ENCODE measurements at places on chromosomes 5 and 9.

GRCh38 chr9:100595391-100596199 lies 17.7 kb downstream of the CAVIN4 start:
- DNase-seq: no peak

GRCh38 chr9:118401546-118401945 lies 697.3 kb downstream of the TLR4 start:
- DNase-seq: no peak

GRCh38 chr9:15642369-15642962 lies 89.6 kb downstream of the CCDC171 start:
- DNase-seq: peak; percentile 8

DNA sequence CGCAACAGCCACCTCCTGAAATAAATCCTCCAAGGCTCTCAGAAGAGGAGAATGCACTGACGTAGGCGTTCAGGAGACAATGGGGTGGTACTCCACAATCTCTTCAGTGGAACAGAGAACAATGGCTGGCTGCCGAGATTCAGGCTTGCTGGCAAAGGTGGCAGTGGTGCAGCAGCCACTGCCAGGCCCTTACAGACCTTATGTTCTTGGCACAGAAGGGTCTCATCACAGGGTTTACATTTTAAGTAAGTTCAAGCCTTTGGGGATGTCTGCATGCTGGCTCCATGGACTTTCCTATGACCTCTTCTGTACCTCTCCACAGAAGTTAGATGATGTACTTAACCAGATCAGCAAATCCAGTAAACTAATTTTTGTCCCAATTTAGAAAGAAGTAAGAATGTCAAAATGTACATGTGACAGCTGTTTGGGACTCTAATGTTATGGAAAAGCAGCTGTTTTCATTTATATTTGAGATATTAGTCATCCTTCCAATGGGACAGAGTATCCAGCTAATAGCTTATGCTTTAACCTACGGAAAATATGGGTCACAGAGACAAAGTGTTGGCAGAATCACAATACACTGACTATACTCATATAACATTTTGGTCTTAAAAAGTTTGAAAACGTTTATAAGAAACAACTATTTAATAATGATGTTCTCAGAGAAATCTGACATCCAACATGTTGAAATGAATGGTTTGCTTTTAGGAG lies 180.9 kb downstream of the MAPKAP1 start:
- no peak for DNase-seq

DNA sequence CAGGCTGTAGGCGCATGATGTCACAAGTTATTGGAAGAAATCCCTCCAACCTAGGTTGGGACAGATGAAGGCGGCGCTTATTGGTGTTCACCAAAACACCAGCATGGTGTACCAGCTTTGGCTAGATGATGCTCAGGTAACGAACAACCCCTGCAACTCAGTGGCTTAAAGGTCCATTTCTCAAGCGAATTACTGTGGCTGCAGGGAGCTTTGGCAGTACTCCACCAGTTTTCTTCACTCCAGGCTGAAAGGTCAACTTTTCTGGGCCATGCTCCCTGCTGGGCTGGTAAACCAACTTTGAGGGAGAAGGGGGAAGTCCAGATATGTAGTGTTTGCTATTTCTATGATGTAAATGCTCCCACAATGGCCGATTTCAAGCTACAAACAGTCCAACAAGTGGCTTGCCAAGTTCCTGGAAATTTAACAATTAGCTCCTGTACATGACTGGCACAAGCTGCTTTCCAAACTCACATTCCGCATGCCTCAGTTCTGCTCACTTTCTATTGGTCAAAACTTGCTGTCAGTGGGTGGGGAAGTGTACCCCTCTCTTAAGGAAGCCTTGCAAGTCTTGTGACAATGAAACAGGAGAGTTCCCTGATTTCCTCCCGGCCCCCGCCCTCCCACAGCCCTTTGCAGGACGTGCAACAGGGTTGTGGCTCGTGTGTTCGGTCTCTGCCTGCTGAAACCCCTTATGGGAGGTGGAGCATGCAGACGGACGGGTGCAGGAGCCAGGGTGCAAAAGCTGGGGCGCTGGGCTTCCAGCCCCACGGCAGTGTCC lies 588 bp upstream of the ZBED3 start:
- no peak for DNase-seq

- no peak for DNase-seq
Measured at GRCh38 chr5:157106630-157107461, 2.0 kb downstream of the HAVCR2 start.

DNA sequence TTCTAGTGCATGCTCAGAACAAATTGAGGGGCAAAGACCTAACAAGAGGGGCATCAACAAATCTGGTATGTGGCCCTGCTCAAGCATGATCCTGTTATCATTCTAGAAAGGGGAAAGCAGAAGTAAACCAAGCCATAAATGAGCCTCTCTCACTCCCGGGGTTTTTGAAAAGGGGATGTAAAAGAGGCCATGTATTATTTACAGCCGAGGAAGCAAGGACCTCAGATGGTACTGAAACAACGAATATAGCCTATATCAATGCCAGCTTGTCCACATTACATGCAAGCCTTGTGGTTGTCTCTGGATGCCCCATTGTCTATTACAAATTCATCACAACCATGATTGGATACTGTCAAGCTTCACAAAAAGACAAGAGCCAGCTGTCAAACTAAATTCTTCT lies 211.3 kb downstream of the DCP2 start:
- DNase-seq: no peak

DNA sequence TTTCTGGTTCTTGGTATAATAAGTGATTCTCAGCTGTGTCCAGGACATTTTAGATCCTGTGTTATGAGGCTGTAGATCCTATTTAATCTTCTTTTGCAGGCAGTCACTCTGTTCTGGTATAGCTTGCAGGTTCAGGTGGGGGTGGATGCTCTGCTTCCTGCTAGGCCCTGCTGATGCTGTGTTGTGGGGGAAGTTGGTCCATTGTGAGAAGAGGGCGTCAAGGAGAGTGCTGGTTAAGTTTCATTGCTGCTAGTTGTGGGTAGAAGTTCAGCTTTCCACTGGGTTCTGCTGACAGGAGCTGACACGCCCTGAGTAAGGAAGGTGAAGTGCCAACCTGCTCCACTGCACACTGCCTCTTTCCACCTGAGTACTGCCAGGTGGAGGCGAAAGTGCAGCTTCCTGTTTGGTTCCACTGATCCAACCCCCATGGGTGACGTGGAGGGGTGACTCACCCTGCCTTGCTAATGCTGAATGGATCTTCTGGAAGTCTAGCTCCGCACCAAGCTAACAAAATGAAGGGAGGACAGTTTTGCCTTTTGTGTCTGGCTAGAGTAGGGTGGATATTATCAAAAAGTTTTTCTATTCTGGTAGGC lies 16.3 kb downstream of the NMRK1 start:
- DNase-seq: no peak

DNA sequence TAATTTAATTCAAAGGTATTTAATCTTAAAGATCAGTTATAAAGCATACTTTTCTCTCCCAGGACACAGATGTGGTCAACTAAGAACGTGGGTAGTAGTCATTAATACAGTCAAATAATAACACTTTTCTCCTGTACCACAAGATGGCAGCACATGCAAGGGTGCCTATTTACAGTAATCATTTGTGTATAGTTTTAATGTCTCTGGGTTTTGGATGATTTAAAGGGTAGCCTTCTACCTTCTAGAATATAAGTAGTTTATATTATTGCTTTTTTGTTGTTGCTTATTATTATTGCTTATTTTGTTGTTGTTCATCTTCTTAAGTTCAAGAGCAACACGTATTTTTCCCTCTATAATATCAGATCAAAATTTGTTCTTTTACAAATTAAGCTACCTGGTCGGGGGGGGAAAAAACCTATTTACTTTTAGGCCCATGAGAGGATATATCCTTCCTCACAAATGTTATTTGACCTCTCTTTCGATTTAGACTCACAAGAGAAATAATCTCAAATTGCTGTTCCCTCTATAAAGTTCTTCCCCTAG lies 59.6 kb upstream of the SLC27A6 start:
- DNase-seq: peak; percentile 45

DNA sequence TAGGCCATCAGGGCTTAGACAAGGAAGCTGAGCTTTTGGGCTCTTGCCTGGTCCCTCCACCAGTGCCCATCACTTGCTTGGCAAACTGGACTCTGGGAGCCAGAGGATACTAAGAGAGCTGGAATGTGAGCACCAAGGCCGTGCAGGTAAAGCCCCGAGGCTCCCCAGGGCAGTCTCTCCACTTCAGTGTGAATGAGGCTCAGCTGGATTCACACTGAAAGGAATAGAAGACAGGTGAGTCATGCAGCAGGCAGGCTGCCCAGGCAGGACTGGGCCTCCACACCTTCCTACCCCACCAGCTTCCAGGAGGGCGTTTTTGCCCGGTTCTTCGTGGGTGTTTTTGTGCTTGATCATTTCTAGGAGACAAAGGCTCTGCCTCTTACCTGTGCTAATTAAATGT lies 7.3 kb upstream of the CTSV start:
- DNase-seq: no peak

GRCh38 chr5:143576711-143577484 lies 173.4 kb upstream of the NR3C1 start:
- DNase-seq: no peak

Data from non-pigmented ciliary epithelial cell (primary cell).